ENCODE measurements at places on chromosomes 16 and 17.
A peak's percentile ranks its signal among the peaks of the same experiment; 100 is the strongest.

DNA sequence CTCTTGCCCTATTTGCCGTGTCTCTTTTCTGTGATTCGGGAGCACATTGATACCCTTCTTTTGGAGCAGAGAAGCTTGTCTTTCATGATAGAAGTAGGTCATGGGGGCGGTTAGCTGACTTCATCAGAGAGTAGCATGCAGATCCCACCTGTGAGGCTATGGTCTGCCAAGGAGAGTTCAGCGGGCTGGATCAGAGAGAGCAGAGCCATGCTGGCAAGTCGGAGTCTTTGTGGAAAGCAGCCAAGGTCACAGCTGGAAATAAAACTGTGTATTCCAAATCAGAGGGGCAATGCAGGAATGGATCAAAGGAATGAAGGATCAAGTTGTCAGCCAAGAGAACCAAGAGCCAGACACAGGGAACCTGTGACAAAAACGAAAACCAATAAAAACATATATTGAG, 595.9 kb downstream of the WWOX start:
- no peak for DNase-seq

DNA sequence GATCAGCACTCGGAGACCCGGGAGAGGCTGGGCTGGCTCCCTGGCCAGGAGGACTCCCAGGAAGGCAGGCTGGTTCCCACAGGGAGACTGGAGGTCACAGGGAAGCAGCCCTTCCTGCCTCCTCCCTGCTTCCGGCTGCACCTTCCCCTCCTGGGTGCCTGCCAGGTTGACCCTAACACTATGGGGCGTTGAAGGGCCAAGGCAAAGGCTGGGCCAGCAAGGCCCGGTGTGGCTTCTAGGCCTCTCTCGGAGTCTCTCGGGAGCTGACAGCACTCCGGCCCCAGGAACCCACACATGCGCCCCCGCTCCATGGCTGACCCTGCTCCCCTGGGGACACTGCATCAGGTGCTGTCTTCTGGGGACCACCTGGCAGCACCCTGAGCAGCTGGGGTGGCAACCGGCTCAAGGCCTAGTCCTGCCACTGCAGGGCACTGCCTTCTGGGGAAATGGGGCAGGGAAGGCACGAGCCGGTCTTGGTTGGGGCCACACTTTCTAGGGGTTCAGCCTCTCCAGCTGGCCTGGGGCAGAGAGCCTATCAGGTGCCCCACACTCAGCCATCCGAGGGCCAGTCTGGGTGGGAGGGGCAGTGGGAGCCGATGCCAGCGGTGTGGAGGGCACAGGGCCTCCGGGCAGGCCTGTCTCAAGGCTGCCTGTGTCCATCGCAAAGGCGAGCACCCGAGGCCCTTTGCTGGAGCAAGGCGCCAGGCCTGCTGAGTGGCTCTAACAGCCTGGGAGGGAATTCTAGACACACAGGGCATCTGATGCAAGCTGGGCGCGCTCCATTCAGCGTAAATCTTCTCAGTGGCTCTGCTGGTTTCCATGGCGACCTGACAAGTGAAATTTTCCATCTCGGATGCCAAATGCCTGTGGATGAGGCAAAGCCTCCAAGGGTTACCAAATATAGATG, 5.6 kb upstream of the MTSS2 start:
- DNase-seq, result no peak

DNA sequence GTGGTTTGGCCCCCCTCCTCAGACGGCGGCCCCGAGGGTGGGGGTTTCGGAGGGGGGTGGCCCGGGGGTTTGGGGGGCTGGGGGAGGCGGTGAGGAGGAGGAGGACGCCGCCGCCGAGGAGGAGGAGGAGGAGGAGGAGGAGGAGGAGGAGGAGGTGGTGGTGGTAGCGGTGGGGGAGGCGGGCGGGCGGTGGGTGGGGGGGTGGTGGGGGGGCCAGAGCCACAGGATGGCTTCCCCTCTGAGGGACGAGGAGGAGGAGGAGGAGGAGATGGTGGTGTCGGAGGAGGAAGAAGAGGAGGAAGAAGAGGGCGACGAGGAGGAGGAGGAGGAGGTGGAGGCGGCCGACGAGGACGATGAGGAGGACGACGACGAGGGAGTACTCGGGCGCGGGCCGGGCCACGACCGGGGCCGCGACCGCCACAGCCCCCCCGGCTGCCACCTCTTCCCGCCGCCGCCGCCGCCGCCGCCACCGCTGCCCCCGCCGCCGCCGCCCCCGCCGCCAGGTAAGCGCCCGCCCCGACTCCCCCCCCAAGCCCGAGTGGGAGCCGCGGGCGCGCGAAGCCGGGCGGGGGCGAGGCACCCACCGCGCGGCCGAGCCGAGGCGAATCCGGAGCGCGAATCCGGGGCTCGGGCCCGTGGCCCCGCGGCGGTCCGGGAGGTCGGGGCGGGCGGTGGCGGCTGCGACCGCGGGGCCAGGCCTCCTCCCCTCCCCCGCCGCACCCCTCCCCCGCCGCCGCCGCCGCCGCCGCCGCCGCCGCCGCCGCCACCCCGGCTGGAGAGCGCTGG, 3.8 kb upstream of the CHD3 start:
- no peak for DNase-seq

- no peak for DNase-seq
Observed at GRCh38 chr17:80191192-80191591, 21.4 kb downstream of the CARD14 start.

DNA sequence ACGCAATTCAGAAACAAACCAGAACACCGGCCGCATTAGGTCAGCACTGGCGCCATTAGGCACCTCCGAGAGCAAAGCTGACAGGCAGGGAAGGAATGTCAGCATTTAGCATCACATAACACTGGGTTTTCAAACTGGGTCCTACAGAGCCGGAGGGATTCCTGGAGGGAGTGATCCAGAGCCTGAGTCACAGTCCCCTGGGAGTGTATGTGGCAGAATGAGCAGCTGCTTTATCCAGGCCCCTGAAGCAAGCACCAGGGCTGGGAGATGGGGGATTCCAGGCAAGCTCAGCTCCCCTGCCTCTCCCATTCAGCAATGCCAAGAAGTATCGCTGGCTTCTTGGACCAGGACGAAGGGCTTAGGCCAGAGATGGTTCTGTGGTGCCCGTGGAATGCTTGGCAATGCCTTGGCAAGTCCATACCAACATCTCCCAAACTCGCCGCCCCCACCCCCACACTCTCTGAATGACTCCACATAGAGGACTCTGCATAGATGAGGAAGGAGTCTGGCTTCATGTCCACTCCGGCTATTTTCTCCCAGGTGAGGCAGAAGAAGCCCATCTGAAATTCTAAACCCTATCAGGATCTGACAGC, 20.4 kb downstream of the GAS7 start:
- DNase-seq, result no peak

DNA sequence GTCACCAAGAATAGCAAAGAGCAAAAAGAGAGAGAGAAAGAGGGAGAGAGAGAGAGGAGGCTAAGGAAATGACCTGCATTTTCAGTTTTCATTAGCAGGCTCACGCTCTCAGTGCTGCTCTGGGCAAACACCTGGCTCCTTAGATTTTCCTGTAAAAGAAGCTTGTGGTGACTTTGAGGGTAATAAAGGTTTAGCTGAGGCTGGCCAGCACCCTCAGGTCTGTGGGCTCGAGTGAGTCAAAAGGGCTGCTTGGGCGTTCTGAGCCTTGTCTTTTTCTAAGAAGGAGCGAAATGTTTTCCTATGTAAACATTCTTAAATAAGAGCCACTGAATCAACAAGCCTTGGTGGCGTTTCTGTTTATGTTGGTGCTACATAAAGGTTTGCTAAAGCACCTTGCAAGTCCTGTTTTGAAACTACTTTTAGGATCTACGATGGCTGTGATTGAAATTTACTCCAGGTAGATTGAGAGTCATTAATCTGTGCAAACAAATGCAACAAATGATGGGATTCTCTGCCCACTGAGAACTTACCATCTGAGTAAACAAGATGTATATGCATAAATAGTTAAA, 38.8 kb downstream of the SHISA6 start:
- no peak for DNase-seq

DNA sequence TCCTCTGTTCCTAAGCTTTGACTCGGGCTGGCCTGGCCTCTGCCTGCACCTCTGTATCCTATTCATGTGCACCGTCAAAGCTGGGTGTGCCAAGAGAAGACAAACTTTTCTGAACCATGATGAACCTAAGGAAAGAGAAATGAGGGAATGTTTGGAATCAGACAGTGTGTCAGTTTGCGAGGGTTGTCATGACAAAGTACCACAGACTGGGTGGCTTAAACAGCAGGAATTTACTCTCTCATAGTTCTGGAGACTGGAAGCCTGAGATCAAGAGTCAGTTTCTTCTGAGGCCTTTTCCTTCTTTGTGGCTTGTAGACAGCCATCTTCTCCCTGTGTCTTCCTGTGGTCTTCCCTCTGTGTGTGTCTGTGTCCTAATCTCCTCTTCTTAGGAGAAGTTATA, 129.0 kb downstream of the KATNIP start:
- no peak for DNase-seq

GRCh38 chr17:30405161-30405560, 26.4 kb downstream of the CPD start:
- DNase-seq, result no peak

GRCh38 chr17:32795339-32795979, 81.5 kb downstream of the MYO1D start:
- DNase-seq, result no peak

DNA sequence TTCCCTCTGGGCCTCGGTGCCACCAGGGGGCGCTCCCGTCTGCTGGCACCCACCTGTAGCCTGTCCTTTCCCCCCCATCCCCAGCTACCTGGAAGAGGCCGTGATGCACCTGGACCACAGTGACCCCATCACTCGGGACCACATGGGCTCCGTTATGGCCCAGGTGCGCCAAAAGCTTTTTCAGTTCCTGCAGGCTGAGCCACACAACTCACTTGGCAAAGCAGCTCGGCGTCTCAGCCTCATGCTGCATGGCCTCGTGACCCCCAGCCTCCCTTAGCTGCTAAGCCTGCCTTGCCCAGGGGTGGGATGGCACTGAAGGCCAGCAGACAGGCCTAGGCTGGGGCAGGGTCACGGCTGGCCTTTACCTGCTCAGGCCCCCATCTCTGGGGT, 818 bp upstream of the NRN1L start:
- no peak for DNase-seq

DNA sequence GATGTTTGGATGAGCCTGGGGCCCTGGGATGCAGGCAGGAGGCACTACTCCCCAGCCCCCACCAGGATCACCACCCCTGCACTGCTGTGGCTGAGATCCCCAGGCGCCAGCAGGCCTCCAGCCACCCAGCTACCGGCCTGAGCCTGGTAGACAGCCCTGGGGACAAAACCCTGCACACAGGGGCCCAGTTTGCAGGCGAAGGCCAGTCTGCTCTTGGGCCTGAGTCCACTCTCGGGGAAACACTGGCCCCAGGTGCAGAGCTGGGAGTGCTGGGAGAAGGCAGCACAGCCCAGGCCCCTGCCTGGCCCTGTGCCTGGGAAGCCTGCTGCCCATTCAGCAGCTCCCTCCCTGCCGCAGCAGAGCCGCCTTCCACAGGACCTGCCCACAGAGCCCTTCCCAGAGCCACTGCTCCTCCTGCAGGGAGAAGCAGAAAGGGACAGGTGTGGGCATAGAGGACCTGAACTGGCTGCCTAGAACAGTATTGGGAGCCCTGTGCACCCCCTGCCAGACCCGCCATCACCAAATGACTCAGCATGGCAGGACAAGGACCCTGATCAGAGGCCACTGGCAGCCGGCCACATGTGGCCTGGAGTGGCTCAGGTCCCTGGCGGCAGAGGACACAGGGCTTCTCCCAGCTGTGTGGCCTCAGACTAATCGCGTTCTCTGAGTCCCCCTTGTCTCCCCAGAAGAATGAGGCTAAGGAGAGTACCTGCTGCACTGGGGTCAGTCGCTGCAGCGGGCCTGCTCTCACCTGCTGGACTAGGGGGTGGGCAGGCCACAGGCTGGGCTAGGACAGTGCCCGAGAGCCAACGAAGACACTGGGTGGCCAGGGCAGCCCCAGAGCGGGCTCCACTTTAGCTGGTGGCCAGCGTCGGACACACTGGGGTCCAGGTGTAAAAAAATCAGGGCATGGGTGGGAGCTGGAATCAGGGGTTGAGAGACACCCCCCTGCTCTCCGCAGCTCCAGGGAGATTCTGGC, 10.7 kb downstream of the MSRB1 start:
- DNase-seq, result no peak

DNA sequence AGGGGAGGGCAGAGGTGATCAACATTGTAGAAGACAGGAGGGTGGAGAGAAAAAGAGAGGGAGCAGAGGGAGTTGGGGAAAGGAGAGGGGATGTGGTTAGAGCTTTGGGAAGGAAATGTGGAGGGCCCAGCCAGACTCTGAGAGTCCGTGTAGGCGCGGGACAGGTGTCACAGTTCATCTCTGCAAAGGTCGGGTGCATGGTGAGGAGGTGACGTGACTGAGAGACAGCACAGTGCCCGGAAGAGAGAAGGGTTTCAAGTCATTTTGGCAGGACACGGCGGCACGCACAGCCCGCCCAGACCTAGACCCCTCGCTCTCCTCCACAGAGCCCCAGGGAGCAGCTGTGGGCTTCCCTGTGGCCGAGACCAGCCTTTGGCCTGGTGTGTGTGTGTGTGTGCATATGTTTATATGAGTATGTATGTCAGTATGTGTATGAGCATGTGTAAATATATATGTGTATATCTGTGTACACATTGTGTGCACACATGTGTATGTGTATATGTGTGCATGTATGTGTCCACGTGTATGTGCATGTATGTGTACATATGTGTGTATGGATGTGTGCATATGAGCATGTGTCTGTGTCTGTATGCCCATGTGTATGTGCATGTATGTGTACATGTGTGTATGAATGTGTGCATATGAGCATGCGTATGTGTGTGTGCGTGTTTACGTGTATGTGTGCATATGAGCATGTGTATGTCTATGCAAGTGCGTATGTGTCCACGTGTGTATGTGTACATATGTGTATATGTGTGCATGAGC, 104.6 kb downstream of the SEC14L1 start:
- DNase-seq, result no peak

GRCh38 chr17:13593757-13594156, 8.0 kb downstream of the HS3ST3A1 start:
- DNase-seq, result no peak

DNA sequence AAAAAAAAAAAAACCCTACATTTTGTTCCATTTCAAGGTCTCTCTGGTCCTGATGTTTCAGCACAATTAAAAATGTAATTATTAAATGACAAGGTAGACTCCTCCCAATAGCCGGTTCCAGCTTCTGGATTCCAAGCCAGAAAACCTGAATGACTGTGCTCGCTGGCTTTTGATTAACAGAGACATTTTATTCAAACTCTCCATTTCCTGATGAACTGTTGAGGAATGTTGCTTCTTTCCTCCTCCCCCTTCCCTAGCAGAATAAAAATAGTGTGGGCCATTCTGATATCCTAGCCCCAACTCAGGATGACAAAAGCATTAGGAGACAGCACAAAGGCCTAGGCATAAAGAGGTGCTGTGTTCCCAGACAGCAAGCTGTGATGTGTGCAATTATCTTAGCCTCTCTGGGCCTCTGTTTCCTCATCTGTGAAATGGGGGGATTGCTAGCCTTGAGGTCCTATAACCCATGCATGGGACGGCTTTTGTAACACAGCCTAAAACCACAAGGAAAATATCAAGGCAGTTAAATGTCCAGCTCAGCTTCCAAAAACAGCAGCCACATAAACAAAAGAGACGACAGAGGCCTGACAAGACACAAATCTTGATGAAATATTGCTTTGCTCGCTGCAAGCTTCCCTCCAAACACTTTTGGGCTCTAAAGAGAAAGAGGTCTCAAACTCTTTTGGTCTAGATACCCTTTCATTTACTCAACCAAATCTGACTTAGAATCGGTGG, 127.2 kb upstream of the RCVRN start:
- DNase-seq, result no peak

- peak; percentile 92 for DNase-seq
Observed at GRCh38 chr16:70573451-70574121, 50.0 kb downstream of the SF3B3 start.

GRCh38 chr17:79280866-79281572, 206.4 kb downstream of the ENGASE start:
- no peak for DNase-seq

Data from HS-5 (cell line).